Sigmoid colon (tissue), 7 donors: ENCODE measurements at places on chromosomes 4 and X. TPM values are rescaled to one million over a fixed set of nuclear protein-coding genes. Genes with fewer than 3 reads are reported as not detected.

DNA sequence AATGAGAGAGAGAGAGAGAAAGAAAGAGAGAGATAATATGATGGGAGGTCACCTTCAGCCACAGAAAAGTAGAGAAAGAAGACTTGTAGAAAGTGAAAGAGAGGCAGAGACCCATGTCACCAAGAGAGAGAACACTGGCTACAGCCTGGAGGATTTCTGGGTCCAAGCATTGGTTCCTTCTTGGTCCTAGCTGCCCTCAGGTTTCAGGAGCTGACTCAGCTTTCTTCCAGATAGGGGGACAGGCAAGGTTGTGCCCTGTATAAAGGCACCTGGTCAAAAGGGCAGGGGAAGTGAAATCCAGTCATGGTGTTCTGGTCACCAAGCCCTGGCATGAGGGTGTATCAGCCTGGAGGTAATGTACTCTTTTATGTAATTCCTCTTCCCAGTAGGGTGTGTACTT, 47.5 kb upstream of the XK start:
- no peaks in the 10 kb centered on the region for H3K36me3 ChIP-seq
- H3K27me3 ChIP-seq, result no peaks in the 10 kb centered on the region
- no peaks in the 10 kb centered on the region for H3K4me1 ChIP-seq
- no peak overlapping the region for H3K27ac ChIP-seq

DNA sequence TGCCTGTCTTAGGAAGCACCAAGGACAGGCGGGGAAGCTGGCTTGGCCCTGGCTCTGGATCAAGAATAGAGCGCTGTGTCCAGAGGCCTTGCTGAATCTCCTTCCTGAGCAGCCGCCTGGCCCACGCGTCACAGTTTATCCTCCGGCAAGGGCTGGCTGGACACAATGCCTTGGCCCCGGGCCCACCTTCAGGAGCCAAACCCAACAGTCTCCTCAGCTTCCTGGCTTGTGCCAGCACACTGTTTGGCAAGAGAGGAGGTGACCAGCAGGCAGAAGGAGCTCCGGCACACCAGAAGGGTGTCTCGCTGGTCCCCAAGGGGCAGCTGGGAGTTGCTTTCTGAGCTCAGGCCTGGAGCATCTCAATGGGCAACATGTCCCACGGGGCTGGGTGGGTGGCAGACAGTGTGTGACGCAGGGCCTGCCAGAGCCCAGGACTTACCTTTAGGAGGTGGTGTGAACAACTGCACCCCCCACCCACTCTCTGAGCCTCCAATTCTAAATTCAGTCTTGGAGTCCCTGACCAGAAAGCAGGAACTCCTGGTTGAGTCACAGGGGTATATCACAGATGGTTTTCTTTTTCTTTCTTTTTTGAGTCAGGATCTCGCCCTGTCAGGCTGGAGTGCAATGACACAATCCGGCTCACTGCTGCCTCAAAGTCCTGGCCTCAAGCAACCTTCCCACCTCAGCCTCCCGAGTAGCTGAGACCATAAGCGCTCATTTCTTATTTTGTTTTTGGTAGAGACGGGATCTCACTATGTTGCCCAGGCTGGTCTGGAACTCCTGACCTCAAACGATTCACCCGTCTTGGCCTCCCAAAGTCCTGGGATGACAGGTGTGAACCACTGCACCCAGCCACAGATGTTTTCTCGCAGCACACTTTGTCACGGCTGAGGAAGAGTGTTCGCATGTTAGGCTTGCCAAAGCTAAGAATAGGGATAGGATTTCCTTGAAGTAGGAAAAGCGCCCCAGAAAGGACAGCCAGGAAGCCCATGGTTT, 361.2 kb downstream of the BCOR start:
- peaks cover 19% of the 10 kb centered on the region for H3K4me1 ChIP-seq
- peak; percentile 96 for DNase-seq
- peak overlapping the region; percentile 60 for H3K27ac ChIP-seq
- no peak overlapping the region for H3K4me3 ChIP-seq
- H3K27me3 ChIP-seq, result no peaks in the 10 kb centered on the region

DNA sequence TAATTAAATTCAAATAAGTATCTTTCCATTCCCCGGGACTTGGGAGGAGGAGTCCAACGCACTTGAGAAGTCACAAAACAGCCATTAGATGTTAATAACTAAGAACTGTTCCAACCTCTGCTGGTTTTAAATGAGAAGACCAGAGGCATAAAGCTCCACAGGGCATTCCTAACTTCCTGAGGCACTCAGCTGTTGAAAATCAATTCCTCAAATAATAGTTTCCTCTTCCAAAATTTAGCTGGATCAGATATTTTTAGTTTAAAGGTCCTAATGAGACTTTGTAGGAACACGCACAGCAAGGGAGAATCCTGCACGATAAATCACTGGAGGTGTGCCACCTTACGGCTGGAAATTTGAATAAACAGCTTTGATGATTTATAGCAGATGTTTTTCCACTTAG, 504.3 kb upstream of the ZFP42 start:
- no peaks in the 10 kb centered on the region for H3K4me1 ChIP-seq
- no peaks in the 10 kb centered on the region for H3K27me3 ChIP-seq
- no peak overlapping the region for H3K4me3 ChIP-seq
- DNase-seq, result no peak
- no peak overlapping the region for H3K27ac ChIP-seq

The ERVMER34-1 gene
- total RNA-seq, result not detected

The TCEAL6 gene
- 1.8 TPM for total RNA-seq

DNA sequence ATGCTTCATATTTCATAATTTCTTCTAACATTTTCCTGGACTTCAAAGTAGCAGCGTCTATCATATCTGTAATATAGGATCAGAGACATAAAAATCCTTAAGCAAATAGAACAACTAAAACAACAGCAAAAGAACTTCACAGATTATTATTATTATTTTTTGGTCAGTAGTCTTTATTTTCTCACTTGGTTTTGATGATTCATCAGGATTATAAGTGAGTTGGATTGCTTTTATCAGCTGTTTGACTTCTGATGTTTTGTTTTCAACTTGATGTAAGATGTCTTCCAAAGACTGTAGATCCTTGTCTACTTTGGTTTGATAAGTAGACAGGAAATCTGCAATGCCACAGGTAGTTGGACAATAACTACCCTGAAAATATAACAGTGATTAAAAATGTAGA, 623 bp downstream of the FGG start:
- no peak overlapping the region for H3K27ac ChIP-seq
- no peaks in the 10 kb centered on the region for H3K4me1 ChIP-seq
- H3K36me3 ChIP-seq, result no peaks in the 10 kb centered on the region
- no peak overlapping the region for H3K4me3 ChIP-seq
- no peak for DNase-seq
- H3K27me3 ChIP-seq, result no peaks in the 10 kb centered on the region

The NSG1 gene
- total RNA-seq, result 2.3 TPM

- no peak for DNase-seq
- no peaks in the 10 kb centered on the region for H3K27me3 ChIP-seq
- H3K27ac ChIP-seq, result no peak overlapping the region
- H3K4me3 ChIP-seq, result no peak overlapping the region
- H3K36me3 ChIP-seq, result no peaks in the 10 kb centered on the region
These were observed 47.7 kb downstream of the TIGD2 start for GRCh38 chr4:89158884-89159503.

DNA sequence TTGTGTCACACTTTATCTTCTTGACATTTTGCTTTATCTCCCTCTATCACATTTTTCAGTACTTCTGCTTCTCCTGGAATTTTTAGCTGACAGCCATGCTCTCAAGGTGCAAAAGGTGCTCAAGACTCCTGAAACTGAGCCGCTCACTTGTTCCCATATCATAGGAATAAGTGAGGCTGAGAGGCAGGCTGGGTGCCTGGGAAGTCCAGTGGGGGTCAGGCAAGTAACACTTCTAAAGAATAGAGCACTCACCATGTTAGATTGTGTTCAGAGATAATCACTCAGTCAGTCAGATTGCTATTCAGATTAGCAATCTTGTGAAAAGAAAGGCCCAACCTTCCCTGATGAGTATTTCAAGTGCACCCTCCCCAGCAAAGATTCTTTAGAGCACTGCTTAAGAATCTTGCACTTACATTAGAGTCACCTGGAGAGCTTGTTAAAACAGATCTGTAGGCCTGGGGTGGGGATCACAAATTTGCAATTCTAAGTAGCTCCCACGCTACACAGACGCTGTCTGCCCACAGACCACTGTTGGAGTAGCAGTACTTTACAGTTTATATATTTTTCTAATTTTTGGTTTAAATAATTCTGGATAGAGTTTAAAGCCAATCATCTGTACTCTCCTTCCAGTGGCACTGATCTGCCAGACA, 23.1 kb upstream of the LRAT start:
- H3K27me3 ChIP-seq, result no peaks in the 10 kb centered on the region
- no peaks in the 10 kb centered on the region for H3K36me3 ChIP-seq
- H3K4me1 ChIP-seq, result no peaks in the 10 kb centered on the region
- H3K27ac ChIP-seq, result no peak overlapping the region

GRCh38 chrX:132953354-132953753, 5.1 kb downstream of the HS6ST2 start:
- no peaks in the 10 kb centered on the region for H3K4me1 ChIP-seq
- no peak overlapping the region for H3K4me3 ChIP-seq
- no peaks in the 10 kb centered on the region for H3K36me3 ChIP-seq
- H3K27me3 ChIP-seq, result peaks cover 26% of the 10 kb centered on the region
- DNase-seq, result no peak

GRCh38 chrX:125709074-125709473, 389.4 kb downstream of the TEX13C start:
- H3K27ac ChIP-seq, result no peak overlapping the region
- no peaks in the 10 kb centered on the region for H3K4me1 ChIP-seq
- H3K27me3 ChIP-seq, result no peaks in the 10 kb centered on the region
- no peak overlapping the region for H3K4me3 ChIP-seq
- no peak for DNase-seq

- H3K36me3 ChIP-seq, result no peaks in the 10 kb centered on the region
- no peak overlapping the region for H3K27ac ChIP-seq
- no peaks in the 10 kb centered on the region for H3K27me3 ChIP-seq
These were observed 19.9 kb upstream of the PPP3CA start for GRCh38 chr4:101367201-101367600.

The FRG1 gene
- 52.3 TPM for total RNA-seq

- peak overlapping the region; percentile 45 for H3K27ac ChIP-seq
- no peak overlapping the region for H3K4me3 ChIP-seq
- H3K4me1 ChIP-seq, result no peaks in the 10 kb centered on the region
- no peaks in the 10 kb centered on the region for H3K36me3 ChIP-seq
- peak; percentile 89 for DNase-seq
These were observed 214.0 kb downstream of the CAMK2D start for GRCh38 chr4:113547487-113548042.

DNA sequence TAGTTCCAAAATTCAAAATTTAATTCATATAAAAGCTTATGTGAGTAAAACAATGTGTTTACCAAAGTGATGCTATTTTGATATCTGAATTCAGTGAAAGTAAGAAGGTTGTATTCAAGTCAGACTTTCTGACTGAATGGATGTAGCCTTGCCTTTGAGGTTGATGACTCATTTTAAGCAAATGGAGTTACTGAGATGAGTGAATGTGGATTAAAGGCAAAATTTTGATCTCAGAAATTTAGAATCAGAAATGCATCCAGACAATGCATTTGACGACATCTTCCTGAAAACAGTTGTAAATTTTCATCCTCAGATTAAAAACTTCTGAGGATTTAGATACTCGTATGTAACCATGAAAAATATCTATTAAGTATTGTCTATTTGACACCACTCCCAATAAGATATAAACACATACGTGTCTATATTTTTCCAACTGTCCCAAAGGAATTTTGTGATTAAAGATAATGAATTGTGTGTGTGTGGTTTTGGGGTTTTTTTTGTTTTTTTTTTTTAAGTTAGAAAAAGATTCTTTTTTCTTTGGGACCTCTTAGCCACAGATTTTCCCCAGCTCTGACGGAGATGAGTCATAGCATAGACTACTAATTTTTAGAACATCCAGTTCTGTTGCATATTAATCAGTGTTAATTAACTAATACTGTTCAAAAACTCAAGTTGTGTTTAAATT, 34.4 kb downstream of the NFKB1 start:
- H3K4me1 ChIP-seq, result no peaks in the 10 kb centered on the region
- no peaks in the 10 kb centered on the region for H3K27me3 ChIP-seq
- no peak overlapping the region for H3K27ac ChIP-seq
- H3K4me3 ChIP-seq, result no peak overlapping the region
- no peak for DNase-seq
- H3K36me3 ChIP-seq, result no peaks in the 10 kb centered on the region

DNA sequence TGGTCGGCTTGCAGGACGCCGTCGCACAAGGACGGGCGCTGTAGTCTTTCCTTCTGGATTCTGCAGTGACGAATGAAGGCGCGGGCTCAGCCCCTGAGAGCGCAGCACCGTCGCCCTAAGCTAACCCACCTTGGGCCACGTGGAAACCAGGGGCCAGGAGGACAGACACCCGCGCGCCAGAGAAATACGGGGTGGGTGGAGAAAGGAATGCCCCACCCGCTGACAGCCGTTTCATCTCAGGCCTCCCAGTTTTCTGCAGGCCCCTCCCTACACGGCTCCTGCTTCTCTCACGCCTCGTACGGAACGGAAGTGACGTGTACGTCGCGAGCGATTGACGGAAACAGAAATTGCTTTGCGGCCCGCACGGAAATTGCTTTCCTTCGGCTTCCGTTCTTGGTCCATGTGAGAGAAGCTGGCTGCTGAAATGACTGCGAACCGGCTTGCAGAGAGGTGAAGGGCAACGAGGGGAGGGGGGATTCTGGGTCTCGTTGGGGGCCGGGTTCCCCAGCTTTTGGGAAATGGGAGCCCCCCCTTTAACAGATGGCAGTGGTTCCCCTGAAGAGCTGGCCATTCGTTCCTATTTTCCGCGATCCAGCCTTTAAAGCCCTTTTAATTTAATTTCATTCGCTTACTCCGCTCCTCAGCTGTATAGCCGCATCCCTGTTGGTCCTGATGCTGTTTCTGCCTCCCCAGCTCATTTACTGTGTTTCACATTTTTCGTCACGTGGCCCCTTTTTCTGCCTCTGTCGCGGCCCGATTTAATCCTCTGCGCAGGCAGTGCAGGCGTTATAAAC, at the start of gene UTP14A:
Gene UTP14A, plus strand, starts transcription at position 378 of the 794 bp plus-strand sequence. Its CDS starts 47 bp downstream, at position 425.
- H3K27me3 ChIP-seq, result no peaks in the 10 kb centered on the region
- H3K4me1 ChIP-seq, result no peaks in the 10 kb centered on the region
- peak; percentile 95 for DNase-seq
- H3K27ac ChIP-seq, result peak within 1 kb of the TSS; percentile 79
- no peaks in the 10 kb centered on the region for H3K36me3 ChIP-seq
